ENCODE measurements at places on chromosomes 2 and 18. TPM values are rescaled to one million over a fixed set of nuclear protein-coding genes. Genes with fewer than 3 reads are reported as not detected.

Gene MYL12A
- 348 TPM for total RNA-seq

Gene ARHGAP25
- total RNA-seq: 74.7 TPM

DNA sequence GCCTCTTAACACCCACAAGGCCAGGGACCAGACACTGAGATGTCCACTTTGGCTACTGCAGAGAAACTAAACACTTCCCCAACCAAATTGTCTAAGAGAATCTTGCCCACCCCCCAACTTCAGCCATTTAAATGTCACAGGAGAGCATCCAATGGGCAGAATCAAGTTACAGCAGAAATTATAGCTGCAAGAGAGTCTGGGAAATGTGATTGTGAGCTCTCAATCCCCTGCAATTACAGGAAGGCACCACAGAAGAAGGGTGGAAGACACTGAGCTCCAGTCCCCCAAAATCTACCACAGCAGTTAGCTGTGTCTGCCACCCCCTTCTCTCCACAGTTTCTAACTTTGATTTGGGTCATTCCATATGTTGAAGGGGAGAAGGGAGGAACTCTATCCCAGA is 103.5 kb upstream of the ATL2 start:
- DNase-seq: no peak

DNA sequence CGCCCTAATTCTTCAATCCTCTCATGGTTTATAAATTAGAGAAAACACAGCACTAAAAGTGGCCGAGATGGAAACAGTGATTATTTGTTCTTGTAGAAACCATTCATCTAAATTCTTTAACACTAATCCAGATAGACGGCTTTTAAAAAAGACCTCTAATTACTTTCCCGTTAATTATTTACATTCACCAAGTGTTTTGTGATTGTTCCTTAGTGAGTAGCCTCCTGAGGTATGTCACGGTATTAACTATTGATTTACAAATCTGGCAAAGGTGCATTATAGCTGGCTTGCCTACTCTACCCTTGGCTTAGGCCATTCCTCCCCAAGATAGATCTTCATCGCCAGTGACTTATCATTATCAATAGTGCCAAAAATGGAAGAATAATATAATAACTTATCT is 436.4 kb upstream of the ST6GAL2 start:
- DNase-seq: no peak

DNA sequence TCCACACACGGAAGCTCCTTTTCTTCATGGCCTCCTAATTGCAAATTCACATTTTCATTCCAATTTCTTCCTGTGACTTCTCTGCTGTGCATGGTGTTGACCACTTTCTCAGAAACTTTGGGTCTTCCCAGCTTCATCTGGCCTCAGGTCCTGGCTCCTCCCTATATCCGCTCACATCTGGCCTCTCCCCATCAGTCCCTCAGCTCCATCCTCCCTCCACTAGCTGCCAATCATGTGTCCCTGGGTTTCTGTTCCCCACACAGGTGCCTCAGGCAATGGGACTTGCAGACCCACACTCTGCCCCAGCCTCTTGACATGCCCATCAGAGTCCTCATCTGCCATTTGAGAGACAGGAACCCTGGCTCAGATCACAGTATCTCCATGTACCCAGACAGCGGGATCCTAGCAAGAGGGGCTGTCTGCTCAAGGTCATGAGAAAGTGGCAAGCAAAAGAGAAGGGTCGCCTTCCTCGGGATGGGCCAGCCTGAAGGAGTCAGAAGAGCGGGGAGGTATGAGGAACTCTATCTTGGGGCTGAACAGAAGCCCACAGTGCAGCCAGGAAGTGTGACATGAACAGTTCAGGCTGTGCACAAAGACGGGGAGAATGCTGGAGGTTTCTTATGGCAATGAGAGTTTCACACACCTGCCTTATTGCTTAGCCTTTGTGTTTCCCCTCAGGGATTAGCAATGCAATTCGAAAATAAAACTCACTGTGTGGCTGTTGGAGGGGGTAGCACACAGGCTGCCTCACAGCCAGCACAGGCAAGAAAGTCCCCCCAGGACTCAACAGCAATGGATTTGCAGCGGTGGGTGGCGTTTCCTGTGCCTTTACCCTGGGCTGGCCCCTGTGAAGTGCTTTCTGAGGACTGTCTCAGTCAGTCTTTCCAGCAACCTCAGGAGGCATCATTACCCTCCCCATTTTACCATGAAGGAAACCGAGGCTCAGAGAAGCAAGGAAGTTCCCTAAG is 69.5 kb downstream of the COPS8 start:
- DNase-seq: no peak

DNA sequence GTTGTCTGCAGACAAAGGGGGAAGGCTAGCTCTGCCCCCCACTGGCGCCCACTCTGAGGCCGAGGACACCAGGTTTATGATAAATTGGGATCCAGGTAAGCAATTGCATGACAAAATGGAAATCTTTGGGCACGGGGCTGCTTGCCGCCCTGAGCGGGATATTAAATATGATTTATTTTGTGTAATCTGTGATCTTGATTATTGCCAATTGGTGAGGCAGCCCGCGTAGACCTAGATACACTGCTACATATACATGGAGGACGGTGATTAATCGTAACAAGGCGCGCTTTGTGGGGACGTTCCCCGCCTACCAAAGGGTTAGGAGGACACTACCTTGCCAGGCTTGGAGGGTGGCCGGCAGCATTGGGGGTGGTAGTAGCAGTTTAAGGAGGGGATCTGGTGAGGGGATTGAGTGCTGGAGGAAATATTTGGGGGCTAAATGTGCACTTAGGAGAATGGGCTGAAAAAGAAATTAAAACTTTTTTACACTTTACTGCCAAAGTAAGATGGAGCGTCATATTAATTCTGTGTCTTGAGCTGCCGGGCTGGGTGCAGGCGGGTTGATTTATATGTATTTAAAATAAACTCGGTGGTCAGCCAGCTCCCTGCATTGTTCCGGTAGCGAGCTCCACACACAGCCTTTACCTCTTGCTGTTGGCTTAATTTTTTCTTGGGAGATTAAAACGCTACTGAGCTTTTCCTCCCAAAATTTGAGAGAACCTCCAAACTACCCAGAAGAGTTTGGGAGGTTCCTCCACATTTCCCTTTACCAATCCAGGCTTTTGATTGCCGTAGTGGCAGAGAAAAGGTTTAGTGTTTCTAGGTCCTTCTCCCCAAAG is 4.1 kb downstream of the HOXD3 start:
- DNase-seq: no peak

- DNase-seq: no peak
Measured at GRCh38 chr2:71067567-71068217, 756 bp upstream of the NAGK start.

GRCh38 chr18:51082571-51083267 is 52.7 kb downstream of the SMAD4 start:
- DNase-seq: no peak

- no peak for DNase-seq
Measured at GRCh38 chr18:54109131-54109683, 115.3 kb downstream of the MBD2 start.

Gene ZNF521
- not detected for total RNA-seq

Gene TRIM54
- 0.22 TPM for total RNA-seq

Gene AQP4
- not detected for total RNA-seq

Gene PROKR1
- 0.09 TPM for total RNA-seq

Gene ALK
- not detected for total RNA-seq

DNA sequence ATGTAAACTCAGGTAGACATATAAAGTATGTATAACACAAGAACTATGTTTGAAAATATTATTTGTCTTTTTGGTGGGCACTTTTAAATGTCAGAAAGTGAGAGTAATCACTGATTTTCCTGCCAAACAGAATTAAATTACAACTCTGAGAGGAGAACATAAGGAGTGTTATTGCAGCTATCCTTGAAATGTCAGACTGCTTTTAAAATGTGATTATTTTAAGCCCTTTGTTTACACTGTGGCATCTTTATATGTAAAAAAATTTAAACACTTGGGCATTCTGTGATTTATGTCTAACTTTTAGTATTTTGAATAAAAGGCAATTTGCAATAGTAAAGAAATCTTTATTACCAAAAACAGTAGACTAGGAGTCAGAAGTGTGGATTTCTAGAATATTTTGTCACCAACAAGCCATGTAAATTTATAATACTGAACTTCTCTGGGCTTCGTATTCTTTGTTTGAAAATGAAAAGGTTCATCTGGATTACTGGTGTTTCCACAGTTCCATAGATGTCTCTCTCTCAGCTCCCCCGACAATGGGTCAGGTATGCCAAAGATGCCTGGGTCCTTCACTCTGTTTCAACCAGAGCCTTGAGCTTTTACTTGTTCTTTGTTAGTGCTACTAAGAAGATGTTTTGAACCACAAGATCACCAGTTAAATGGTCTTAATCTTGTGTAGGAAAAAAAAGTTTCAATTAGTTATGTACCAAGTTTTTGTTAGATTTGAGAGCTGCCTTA is 38.8 kb downstream of the GULP1 start:
- DNase-seq: no peak

DNA sequence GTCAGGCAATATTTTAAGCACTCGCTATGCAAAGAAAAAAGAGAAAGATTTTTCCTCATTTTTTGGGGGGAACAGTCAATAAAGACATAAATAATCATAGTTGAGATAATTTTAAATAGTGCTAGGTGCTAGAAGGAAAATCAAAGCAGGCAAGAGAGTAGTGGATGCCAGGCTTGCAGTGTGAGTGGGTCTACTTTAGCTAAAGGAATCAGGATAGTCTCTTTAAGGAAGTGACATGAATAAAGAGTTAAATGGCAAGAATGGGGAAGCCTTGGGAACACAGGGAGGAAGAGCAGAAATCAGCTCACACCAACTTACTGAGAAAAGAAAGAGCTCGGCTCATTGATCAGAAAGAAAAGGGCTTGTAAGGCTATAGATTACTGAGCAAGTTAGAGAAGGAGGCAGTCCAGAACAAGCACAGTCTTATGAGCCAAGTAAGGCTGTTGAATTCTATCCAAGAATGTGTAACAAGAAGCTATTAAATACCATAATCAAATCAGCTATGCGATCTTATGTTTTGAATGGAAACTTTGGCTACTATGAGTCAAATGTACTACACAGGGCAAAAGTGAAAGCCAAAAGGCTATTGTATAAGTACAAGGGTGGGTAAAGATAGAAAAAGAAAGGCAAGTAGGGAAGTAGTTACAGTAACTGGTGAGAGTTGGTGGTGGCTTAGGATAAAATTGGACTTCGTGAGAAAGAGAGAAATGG is 833.8 kb upstream of the PIK3C3 start:
- DNase-seq: no peak

Gene CCT4
- 331 TPM for total RNA-seq

Gene KANSL1L
- 6.3 TPM for total RNA-seq

Gene IL1RN
- total RNA-seq: 2.3 TPM

GRCh38 chr2:230184727-230185578 is 34.8 kb downstream of the SP110 start:
- DNase-seq: no peak

DNA sequence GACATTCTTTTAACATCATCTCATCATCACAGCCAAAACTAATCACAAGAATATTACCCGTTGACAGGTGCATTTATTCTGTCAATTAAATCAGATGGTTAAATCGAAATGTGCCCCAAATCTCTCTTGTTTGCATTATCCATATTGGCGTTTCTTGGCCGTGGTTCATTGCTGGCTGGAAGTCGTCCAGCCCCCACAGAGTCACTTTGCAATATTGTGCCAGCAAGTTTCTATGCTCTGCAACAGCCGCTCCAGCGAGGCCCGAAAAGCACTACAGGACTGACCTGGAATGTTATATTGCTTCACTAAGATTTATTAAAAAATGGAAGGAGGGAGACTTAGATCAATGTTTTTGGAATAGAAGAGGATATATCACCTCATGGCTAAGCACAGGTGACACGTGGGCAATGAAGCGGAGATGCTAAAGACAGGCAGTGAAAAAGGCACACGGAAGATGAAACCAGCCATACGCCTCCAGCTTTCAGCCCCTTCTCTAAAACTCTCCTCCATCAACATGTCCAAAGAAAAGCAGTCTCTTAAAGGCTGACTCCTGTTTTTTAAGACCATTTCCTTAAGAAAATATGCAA is 176.8 kb upstream of the VRK2 start:
- DNase-seq: no peak

DNA sequence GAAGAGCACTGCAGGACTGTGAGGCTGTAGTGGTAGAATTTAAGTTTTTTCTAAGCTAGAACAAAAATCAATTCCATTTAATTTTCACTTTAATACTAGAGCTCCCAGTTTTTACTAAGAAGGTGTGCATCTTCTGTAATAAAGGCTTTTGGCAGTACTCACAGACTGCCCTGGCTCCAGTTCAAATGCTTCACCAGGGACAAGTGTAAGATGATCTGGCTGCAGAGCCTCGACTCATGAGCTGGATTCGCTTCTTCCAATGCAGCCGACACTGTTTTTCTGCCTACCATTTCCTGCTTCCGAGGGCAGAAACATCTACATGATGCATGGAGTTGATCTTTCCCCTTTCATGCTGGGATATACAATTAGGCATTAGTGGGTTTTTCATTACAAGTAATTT is 87.0 kb downstream of the FARSB start:
- no peak for DNase-seq

- DNase-seq: no peak
Measured at GRCh38 chr18:40855661-40856060, 1099.4 kb upstream of the PIK3C3 start.

DNA sequence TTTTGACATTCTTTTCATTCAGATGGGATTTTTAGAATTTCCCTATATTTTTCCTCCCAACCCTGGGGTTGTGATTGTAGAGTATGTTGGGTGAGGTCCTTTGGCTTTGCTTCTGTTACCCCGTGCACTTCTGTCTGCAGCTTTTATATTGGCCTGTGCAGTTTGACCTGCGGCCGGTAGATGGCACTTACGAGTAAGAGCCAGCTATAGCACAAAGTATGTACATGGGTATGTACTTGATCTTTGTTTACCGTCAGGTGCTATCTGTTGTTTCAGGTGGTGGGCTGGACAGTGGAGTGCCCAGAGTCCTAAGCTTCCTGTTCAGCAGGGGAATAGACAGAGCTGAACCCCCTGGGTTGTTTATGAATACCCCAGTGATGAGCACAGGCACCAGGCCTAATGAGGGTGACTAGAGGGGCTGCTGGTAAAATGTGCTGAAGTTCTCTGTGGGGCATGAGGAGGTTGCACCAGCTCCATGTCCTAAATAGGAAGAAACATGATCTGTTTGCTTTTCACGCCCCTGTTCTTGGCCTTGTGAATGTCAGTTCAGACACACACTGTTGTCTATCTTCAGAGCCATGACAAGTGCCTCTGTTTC is 58.9 kb upstream of the THUMPD2 start:
- DNase-seq: no peak

GRCh38 chr2:238173692-238174091 is 14.9 kb downstream of the ERFE start:
- no peak for DNase-seq

Gene DPYSL5
- not detected for total RNA-seq

- no peak for DNase-seq
Measured at GRCh38 chr2:43209204-43209717, 17.1 kb downstream of the ZFP36L2 start.

GRCh38 chr2:42127425-42128424 is 41.4 kb upstream of the EML4 start:
- no peak for DNase-seq

DNA sequence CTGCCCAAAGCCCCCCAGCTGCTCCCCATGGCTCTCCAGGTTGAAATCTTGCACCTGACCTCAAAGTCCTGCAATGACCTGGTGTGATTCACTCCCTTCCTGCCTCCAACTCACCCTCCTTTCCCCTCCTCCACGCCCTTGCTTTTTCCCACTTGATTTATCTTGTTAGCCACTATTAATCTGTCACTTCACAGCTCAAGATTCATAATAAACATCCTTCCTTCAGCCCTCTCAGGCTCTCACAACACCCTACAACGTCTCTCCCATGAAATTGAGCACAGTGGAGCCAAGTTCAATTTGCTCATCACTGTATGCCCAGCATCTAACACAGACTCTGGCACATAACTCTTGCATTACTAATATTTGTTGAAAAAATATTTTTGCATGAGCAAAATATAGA is 85.6 kb upstream of the SLC35G4 start:
- no peak for DNase-seq

GRCh38 chr2:157470321-157470720 is 26.4 kb upstream of the CYTIP start:
- DNase-seq: no peak
